ENCODE measurements at places on chromosomes 11 and 22.

DNA sequence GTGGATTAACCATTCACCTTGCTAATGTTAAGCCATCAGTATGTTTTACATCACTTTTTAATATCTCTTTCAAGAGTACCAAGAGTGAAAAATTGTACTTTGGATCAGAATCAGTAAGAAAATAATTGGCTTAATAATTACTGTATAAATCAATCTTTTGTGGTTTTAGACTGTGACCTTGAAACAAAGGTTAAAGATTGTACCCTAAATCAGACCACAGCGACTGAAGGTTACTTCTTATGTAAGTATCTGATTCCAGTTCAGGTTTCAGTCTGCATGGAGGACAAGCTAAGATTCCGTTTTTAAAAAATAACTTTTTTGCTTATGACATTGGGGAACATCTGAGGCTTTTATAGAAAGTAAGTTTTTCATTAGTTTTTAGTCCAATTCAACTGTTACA is 18.9 kb downstream of the CAT start:
- no peak for DNase-seq

GRCh38 chr11:115751243-115752015 is 247.2 kb upstream of the CADM1 start:
- no peak for DNase-seq

- no peak for DNase-seq
These were observed 1079.7 kb downstream of the TBC1D22A start for GRCh38 chr22:47842119-47842518.

- no peak for DNase-seq
These were observed 38.5 kb upstream of the SCN3B start for GRCh38 chr11:123692961-123693360.

- no peak for DNase-seq
These were observed 30.3 kb downstream of the UVRAG start for GRCh38 chr11:75845324-75845723.

DNA sequence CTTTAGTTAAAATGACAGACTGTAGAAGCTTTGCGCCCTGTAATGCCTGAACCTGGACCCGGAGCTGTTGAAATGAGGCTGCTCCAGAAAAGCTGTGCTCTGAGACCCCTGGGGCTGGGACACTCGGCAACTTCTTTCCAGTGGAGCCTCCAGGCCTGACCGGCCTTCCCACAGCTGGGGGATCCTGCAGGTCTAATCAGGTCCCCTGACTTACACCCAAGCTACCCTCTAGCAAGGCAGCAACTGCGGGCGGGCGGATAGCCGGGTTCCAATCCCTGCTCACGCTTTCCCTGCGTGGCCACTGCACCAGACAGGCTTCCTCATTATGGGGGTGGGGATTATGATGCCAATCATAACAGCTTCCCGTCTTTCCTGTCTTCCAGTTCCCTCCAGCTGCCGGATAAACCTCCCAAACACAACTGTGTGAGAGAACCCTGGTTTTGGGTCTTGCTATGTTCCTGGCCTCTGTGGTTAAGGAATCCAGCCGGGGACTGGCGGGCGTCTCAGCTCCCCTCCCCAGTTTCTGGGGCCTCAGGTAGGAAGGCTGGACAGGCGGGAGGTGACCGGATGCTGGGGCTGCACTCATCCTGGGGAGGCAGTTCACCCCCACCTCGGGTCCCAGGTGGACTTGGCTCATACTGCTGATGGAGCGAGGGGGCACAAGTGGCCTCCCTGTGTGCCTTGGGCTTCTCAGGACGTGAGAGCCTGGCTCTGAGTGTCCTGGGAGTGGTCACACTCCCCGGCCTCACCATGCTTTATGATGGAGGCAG is 38.6 kb downstream of the PARVG start:
- no peak for DNase-seq

DNA sequence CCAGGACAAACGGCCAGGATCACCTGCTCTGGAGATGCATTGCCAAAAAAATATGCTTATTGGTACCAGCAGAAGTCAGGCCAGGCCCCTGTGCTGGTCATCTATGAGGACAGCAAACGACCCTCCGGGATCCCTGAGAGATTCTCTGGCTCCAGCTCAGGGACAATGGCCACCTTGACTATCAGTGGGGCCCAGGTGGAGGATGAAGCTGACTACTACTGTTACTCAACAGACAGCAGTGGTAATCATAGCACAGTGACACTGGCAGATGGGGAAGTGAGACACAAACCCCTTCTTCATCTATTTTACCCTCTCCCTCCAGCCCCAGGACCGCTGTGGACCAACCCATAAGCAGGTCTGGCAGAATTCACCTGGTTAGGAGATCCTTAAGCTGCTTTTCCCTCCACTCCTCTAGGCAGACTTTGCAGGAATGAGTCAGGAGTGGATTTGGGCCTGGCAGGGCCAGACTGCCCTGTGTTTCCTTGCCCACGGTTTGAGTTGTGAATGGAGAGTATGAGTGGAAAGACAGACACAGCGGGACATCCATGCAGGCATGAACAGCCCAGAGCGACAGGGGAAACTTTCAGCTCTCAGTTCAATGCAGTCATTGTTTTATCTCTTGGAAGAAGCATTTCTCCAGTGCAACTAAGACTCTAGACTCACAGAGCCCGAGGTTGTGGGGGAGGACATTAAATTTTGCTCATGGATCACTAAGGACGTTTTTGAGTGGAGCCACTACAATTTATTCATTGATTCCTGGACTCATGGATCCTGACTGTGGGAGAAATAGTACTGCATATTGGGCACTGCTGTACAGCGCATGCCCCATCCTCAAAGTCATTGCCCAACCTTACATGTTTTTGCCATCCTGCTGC is 75.3 kb upstream of the IGLL5 start:
- no peak for DNase-seq

GRCh38 chr11:76550781-76551180 is 106.0 kb downstream of the EMSY start:
- DNase-seq = no peak

GRCh38 chr11:128021349-128022006 is 565.9 kb downstream of the ETS1 start:
- DNase-seq = no peak

DNA sequence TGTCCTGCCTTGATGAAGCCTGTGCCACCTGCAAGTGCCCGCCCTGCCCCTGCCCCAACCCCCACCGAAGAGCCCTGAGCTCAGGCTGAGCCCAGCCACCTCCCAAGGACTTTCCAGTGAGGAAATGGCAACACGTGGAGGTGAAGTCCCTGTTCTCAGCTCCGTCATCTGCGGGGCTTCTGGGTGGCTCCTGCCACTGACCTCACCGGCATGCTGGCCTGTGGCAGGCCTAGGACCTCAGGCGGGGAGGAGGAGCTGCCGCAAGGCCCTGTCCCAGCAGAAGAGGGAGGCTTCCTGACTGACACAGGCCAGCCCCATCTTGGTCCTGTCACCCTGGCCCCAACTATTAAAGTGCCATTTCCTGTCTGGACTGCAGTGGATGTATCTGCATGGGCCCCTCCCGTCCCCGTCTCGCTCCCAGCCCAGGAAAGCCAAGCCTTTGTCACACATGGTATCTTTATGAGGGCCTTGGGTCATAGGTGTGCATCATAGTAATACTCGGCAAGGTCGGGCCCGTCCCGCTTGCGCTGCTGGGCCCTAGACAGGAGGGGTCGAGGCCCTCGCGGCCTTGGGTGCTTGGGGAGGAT is 882 bp downstream of the FREY1 start:
- no peak for DNase-seq

- no peak for DNase-seq
These were observed 71.0 kb downstream of the TRIM29 start for GRCh38 chr11:120066738-120067437.

- DNase-seq = no peak
These were observed 18.0 kb downstream of the TP53AIP1 start for GRCh38 chr11:128924510-128925249.

DNA sequence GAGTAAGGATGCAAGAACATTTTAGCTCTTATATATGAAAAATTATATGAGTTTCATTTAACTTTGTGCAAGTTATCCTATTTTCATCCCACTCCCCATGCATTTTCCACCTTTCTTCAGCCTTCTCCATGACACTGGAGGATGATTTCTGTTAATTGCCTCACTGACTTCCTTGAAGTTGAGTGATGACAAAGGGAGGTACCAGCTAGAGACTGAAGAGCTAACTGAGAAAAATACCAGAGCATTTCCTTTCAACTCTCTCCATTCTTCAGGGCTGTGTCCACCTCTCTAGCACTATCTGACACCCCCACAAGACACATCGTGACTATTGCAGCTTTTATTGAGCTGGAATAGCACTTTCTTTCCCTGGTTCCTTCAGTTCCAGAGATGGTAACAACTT is 711.6 kb upstream of the LRRC4C start:
- DNase-seq = no peak

DNA sequence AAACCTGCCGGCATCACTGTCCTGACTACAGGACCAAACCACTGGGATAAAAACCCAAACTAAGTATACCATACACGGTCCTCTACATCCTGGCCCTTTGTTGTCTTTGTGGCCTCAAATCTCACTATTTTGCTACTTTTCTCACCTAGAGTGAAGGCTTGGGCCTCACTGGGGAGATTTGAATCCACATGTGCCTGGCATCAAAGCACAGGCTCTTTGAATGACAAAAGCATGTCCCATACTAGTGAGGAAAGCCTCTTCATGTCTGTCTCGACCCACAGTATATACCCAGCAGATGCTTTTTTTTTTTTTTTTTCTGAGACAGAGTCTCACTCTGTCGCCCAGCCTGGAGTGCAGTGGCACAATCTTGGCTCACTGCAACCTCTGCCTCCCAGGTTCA is 72.5 kb upstream of the DRD2 start:
- DNase-seq = no peak

- no peak for DNase-seq
These were observed 85.1 kb downstream of the TRIM44 start for GRCh38 chr11:35747668-35748067.

DNA sequence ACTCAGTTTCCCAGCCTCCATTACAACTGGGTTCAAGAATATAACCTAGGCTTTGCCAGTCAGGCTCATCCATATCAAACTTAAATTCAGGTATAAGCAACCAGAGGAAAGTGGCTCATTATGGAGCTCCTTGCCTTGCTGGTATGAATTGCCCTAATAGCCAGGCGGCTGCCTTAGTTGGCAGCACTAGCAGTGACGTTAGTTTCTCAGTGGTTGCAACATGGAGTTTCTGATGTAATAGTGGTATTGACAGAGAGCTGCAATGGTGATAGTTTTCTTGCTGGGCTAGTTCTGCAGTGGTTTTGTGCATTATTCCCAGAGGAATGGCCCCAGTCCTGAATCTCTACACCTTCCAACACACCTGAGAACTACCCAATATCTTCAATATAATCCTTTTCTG is 3.8 kb upstream of the TMEM123 start:
- DNase-seq = no peak

- no peak for DNase-seq
These were observed 2.9 kb upstream of the HORMAD2 start for GRCh38 chr22:30077279-30077880.

- DNase-seq = no peak
These were observed 410.4 kb downstream of the TENM4 start for GRCh38 chr11:79030448-79030847.

- DNase-seq = no peak
These were observed 5.3 kb downstream of the EXPH5 start for GRCh38 chr11:108588287-108588686.

DNA sequence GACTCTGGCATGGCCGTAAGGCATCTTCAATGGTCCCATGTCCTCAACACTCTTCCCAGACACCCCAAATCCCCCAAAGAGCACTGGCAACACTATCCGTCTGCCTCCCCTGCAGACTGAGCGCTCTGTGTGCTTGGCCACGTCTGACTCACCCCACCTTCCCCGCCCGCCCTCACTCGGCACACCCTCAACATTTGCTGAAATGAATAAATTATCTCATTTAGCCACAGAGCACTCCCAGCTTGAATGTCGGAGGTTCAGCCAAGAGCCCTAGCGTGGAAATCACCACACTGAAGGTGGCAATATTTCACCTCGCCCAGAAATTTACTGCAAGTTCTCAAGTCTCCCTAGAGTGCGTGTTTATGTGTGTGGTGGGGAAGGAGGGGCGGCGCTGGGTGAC is 46.6 kb upstream of the TCF20 start:
- DNase-seq = no peak

DNA sequence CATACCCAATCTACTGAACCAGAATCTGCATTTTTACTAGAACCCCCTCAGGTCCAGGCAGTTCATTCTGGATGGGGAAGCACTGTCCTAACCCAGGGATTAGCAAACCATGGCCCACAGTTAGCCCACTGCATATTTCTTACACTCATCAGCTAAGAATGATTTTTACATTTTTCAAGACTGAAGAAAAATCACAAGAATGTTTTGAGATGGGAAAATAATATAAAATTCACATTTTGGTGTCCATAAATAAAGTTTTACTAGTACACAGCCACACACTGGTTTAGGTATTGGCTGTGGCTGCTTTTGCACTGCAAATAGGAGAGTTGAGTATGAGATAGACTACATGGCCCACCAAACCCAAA is 59.4 kb downstream of the PPFIBP2 start:
- DNase-seq = no peak

- no peak for DNase-seq
These were observed 165.9 kb downstream of the NAV2 start for GRCh38 chr11:19878520-19878919.

GRCh38 chr22:29009148-29009547 is 52.5 kb downstream of the C22orf31 start:
- no peak for DNase-seq

GRCh38 chr11:121055076-121055475 is 31.2 kb downstream of the TBCEL start:
- no peak for DNase-seq

- DNase-seq = no peak
These were observed 5.9 kb upstream of the AMOTL1 start for GRCh38 chr11:94762208-94762607.

DNA sequence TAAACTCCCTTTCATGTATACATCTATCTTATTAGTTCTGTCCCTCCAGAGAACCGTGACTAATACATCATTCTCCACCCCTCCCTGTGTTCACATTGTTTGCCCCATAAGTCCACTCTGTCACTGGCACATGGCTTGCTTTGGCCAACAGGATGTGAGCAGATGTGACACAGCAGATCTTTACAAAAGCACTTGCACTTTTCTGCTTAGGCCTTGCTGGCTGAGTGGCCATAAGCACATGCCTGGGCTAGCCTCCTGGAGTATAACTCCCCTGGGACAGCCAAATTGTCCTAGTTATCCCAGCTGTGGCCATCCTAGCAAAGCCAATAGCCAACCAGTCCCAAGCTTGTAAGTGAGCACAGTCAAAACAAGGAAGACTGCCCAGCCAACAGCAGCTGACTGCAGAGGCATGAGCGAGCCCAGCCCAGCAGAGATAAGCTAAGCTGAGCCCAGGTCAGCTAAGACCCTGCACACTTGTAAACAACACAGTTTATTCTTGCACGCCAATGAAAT is 9.7 kb upstream of the RCN1 start:
- no peak for DNase-seq

GRCh38 chr11:100930185-100930778 is 199.3 kb downstream of the PGR start:
- no peak for DNase-seq
